ENCODE measurements at places on chromosomes 13 and 19.

DNA sequence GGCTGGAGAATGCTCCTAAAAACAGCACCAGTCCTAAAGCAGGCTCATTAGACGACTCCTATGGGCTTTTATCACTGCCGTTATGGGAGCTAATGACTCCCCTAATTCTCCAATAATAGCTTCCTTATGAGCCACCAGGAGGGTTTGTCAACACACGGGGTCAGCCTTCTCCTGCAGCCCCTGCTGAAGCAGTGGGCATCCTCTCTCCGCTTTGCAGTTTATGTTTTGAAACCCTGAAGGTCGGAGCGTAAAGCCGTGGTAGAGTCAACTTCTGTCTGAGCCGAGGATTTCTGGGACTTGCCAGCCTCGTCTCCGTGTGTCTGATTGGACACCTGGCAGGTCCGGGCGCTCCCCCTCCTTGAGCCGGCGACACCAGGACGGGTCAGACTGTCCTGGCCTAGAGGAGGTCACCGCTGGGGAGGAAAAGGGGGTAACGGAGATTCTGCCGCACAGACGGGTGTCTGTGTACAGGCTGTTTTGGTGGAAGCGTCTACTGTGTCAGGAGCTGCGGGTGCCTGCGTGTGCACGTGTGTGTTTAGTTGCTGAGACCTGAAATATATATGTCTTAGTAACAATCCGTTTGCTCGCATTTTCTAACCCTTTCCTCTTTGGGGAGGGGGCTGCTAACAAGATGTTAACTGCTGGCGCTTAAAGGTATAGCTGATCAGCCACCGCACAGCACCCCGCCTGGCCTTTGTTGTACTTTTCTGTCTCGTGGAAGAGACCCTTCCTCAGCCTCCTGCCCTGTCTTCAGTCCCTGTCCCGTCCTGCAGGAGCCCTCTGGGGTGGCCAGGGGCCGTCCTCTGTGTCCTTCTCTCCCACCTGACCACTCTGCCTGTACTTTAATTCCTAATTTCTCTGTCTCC, 1.9 kb downstream of the KDM4B start:
- no peak for DNase-seq

- peak; percentile 60 for DNase-seq
These were observed 9.8 kb upstream of the CIRBP start for GRCh38 chr19:1259206-1259875.

DNA sequence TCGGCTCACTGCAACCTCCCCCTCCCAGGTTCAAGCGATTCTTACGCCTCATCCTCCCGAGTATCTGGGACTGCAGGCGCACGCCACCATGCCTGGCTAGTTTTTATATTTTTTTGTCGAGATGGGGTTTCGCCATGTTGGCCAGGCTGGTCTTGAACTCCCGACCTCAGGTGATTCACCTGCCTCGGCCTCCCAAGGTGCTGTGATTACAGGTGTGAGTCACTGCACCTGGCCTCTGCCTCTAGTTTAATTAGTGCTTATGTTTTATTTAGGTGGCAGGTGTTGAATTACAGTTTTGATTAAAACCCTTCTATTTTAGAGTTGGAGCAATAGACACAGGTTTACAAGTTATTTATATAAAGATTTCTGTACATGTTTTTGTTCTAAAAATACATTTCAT, 42.8 kb downstream of the ATP11A start:
- no peak for DNase-seq

DNA sequence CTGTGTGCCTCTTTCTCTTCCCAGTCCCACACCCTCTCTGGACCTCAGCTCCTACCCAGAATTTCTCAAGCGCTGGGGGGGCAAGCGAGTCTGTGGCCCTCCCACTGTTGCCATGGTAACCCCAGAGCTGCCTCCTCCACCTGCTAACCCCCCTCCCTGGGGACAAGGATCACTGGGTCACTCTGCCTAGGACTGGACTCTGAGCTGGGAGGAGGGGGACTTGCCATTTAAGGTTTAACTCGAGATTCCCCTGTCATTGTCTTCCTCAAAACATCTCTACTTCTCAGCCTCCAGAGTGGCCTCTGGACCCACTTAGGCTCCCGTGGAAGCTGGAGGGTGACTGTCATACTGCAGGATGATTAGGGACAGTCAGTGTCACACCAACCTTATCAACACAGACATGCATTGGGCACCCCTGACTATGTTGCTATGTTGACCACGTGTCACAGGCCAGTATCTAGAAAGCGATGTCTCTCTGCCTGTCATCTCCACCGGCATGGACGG, 2.2 kb downstream of the PALM3 start:
- DNase-seq = no peak

- no peak for DNase-seq
These were observed 53.2 kb upstream of the SHKBP1 start for GRCh38 chr19:40523322-40524047.

- DNase-seq = no peak
These were observed 603.9 kb downstream of the DCT start for GRCh38 chr13:93875547-93875946.
